Activated naive CD8-positive, alpha-beta T cell treated with anti-CD3 and anti-CD28 coated beads, Interleukin-2, amount 10 ng/mL, durations not matched to agents 7 days and 5 days (primary cell): ENCODE measurements at places on chromosomes 6 and 20. TPM values are rescaled to one million over a fixed set of nuclear protein-coding genes. Genes with fewer than 3 reads are reported as not detected.

CCDC28A gene
- total RNA-seq, result 26.5 TPM

- no peak overlapping the region for H3K27ac ChIP-seq
- no peaks in the 10 kb centered on the region for H3K36me3 ChIP-seq
- no peak for DNase-seq
- H3K27me3 ChIP-seq, result peaks cover 23% of the 10 kb centered on the region
- H3K4me3 ChIP-seq, result no peak overlapping the region
These were observed 95.2 kb upstream of the INSM1 start for GRCh38 chr20:20272686-20273085.

DNA sequence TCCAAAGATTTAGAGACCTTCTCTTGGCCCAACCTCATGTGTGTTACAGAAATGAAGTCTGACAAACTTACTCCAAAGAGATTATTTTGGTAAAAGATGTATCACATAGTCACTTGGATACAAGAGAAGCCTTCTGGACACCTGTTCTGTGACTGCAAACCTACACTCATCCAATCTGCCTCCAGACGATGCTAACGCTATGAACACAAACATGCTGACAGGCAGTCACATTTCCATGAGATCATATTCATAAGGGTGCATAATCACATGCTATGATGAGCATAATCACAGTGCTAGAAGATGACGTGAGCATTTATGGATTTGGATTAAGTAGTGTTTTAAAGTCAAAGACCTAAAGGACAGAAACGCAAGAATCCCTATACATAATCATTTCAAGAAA, 340.2 kb downstream of the HACE1 start:
- H3K4me3 ChIP-seq, result no peak overlapping the region
- no peaks in the 10 kb centered on the region for H3K4me1 ChIP-seq
- no peak overlapping the region for H3K27ac ChIP-seq
- H3K36me3 ChIP-seq, result no peaks in the 10 kb centered on the region

DNA sequence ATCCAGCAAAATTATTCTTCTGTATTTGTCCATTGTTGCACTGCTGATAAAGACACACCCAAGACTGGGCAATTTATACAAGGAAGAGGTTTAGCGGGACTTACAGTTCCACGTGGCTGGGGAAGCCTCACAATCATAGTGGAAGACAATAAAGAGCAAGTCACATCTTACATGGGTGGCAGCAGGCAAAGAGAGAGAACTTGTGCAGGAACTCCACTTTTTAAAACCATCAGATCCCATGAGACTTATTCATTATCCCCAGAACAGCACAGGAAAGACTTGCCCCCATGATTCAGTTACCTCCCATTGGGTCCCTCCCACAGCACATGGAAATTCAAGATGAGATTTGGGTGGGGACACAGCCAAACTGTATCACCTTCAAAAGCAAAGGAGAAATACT, 286.5 kb upstream of the ECI2 start:
- H3K4me3 ChIP-seq, result no peak overlapping the region
- no peaks in the 10 kb centered on the region for H3K36me3 ChIP-seq
- DNase-seq, result no peak
- H3K27me3 ChIP-seq, result peaks cover 20% of the 10 kb centered on the region

GDAP1L1 gene
- not detected for total RNA-seq

RGS17 gene
- not detected for total RNA-seq

LIN28B gene
- not detected for total RNA-seq

DNA sequence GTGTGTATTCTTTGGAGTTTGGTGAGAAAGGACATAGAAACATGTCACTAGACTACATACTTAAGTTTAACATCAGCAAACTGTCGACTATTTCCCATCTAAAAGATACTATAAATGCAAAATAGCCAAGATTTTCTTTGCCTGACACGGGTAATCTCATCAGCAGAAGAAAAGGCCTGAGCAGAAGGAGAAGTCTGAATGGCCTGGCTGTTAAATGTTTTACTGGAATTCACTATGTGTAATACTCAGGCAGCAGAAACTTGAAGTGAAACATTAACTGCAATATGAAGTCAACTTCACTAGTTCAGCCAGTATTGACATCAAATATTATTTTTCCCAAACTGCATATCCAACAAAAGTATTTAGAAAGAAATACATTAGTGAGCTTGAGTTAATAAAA, 6.4 kb upstream of the DSE start:
- no peaks in the 10 kb centered on the region for H3K4me1 ChIP-seq
- H3K4me3 ChIP-seq, result no peak overlapping the region
- H3K27me3 ChIP-seq, result peaks cover 5% of the 10 kb centered on the region
- no peak overlapping the region for H3K27ac ChIP-seq
- DNase-seq, result no peak

GRCh38 chr6:51843456-51844056, 243.9 kb downstream of the PKHD1 start:
- no peak for DNase-seq
- H3K4me3 ChIP-seq, result no peak overlapping the region
- H3K27ac ChIP-seq, result no peak overlapping the region
- no peaks in the 10 kb centered on the region for H3K4me1 ChIP-seq

MICB gene
- total RNA-seq, result 41.5 TPM

ULBP2 gene
- total RNA-seq, result 0.60 TPM

DNA sequence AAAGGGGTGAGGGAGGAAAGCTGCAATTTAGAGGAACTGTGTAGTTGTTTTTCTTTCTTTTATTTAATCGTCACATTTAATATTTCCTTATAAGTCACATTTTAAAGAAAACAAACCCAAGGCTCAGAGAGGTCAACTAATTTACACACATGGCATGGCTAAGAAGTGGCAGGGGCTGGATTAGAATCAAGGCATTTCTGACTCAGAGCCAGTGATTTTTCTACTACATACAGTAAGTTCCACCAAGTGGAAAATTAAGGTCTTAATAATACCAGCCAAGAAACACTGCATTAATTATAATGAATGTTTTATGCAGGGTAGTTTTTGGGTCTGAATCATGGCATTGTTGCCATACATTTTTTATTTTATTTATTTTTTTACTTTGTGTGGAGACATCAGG, 607.7 kb upstream of the CITED2 start:
- no peaks in the 10 kb centered on the region for H3K36me3 ChIP-seq
- DNase-seq, result no peak
- H3K4me1 ChIP-seq, result no peaks in the 10 kb centered on the region
- H3K27me3 ChIP-seq, result peaks cover 5% of the 10 kb centered on the region
- no peak overlapping the region for H3K27ac ChIP-seq

GRCh38 chr20:45163083-45163803, 11.5 kb upstream of the PI3 start:
- no peaks in the 10 kb centered on the region for H3K4me1 ChIP-seq
- no peaks in the 10 kb centered on the region for H3K36me3 ChIP-seq
- H3K27me3 ChIP-seq, result peaks cover 44% of the 10 kb centered on the region
- H3K27ac ChIP-seq, result no peak overlapping the region
- DNase-seq, result no peak

GRCh38 chr20:1493536-1493935, 2.3 kb upstream of the SIRPB2 start:
- no peak overlapping the region for H3K4me3 ChIP-seq
- no peak for DNase-seq
- H3K27ac ChIP-seq, result no peak overlapping the region
- H3K4me1 ChIP-seq, result peaks cover 16% of the 10 kb centered on the region
- H3K36me3 ChIP-seq, result no peaks in the 10 kb centered on the region

RHAG gene
- not detected for total RNA-seq

- no peaks in the 10 kb centered on the region for H3K27me3 ChIP-seq
- H3K36me3 ChIP-seq, result no peaks in the 10 kb centered on the region
- H3K27ac ChIP-seq, result no peak overlapping the region
- no peaks in the 10 kb centered on the region for H3K4me1 ChIP-seq
These were observed 374.1 kb upstream of the MANEA start for GRCh38 chr6:95203153-95203754.

- H3K27me3 ChIP-seq, result no peaks in the 10 kb centered on the region
- H3K36me3 ChIP-seq, result no peaks in the 10 kb centered on the region
- H3K27ac ChIP-seq, result no peak overlapping the region
- H3K4me1 ChIP-seq, result peaks cover 7% of the 10 kb centered on the region
These were observed 73.5 kb upstream of the DTNBP1 start for GRCh38 chr6:15736297-15736696.

- no peak overlapping the region for H3K27ac ChIP-seq
- no peaks in the 10 kb centered on the region for H3K27me3 ChIP-seq
- H3K4me3 ChIP-seq, result no peak overlapping the region
- H3K36me3 ChIP-seq, result no peaks in the 10 kb centered on the region
These were observed 77.9 kb downstream of the TNFAIP3 start for GRCh38 chr6:137944793-137945498.

DNA sequence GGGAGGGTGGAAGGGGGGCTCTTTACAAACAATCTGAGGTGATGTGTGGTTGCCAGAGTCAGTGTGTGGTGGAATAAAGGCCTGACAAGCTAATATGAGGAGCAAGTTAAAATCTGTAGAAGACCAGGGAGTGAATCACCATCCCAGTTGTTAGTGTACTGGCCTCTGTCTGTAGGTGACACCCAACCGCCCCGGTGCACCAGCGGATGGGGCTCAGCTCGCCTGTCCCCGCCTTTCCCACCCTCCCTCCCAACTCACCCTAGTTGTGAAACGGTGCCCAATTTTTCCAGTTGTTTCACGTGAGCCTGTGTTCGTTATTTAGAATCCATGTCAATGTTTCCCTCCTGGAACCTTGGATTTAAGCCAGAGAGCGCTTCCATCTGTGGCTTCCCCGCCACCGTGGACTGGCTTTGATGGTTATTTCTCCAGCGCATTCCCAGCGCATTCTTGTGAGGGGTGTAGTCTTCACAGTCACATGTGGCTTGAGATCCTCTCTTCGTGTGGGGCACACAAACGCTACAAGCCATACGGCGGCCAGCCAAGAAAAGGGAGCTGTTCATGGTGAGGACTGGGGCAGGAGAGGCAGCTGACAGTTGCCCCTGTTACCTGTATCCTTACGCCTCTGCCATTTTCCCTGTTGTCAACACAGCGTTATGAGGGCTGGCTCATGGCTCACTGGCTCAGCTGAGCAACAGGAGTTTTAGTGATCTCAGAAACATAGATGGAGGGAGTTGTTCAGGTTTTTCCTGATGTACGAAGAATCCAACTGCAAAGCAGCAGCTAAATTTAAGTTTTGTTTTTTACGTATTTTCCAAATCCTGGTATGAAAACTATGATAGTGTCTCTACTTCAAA, 137.6 kb downstream of the ZDHHC14 start:
- H3K27ac ChIP-seq, result no peak overlapping the region
- H3K36me3 ChIP-seq, result peaks cover 4% of the 10 kb centered on the region
- no peak overlapping the region for H3K4me3 ChIP-seq
- DNase-seq, result no peak
- peaks cover 9% of the 10 kb centered on the region for H3K4me1 ChIP-seq

DNA sequence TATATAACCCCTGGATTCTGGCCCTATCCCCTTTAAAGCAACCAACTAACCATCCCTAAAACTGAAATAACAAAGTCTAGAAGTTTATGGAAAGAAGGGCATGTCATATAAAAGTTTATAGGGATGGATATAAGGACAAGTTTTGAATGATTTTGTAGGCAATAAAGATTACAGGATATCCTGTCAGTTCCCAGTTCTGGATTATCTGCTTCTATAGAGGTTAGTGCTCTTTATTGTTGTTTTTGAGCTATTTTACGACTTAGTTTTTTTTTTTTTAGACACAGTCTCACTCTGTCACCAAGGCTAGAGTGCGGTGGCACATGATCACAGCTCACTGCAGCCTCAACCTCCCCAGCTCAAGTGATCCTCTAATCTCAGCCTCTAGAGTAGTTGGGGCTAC, 48.3 kb downstream of the ZFP64 start:
- no peak overlapping the region for H3K27ac ChIP-seq
- no peaks in the 10 kb centered on the region for H3K4me1 ChIP-seq
- H3K36me3 ChIP-seq, result no peaks in the 10 kb centered on the region
- no peaks in the 10 kb centered on the region for H3K27me3 ChIP-seq

CST3 gene
- total RNA-seq, result 5.9 TPM

ZBTB12 gene
- total RNA-seq, result 1.9 TPM

DNA sequence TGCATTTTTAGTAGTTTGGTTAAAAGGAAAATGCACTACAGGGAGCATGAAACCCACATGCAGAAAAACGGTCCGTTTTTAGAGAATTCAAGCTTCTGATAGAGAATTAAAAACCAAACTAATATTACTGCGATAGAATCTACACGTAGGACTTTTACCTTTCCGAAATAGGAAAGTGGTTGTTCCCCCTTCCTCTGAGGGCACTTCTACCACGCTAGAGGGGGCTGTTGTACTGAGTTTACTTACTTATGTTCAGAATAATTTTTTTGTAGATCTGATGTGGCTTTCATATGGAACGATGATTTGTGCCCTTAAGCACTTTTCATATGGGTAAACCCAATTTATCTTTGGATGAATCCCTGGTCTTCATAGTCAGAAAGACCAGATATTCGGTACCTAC, 264.3 kb upstream of the PLN start:
- H3K36me3 ChIP-seq, result no peaks in the 10 kb centered on the region
- no peak for DNase-seq
- H3K4me3 ChIP-seq, result no peak overlapping the region
- no peak overlapping the region for H3K27ac ChIP-seq
- H3K27me3 ChIP-seq, result peaks cover 9% of the 10 kb centered on the region
- H3K4me1 ChIP-seq, result peaks cover 7% of the 10 kb centered on the region

DNA sequence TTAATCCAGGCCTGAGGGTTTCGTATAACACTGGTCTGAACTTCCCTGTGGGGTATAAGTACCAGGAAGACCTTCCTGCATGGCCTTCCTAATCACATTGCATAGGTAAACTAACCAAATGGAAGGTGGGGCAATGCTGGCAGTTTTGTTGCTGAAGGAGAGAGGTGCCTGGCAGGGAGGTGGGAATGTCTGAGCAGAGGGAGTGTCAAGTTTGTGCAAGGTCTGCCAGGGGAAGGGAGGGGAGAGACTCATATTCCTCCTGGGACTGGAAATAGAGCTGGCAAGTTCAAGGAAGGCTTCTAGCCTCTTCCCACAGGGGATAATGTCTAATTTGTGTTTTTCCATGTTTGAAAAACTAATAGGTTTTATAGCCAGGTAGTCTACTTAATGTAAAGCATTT, 70.6 kb downstream of the HDDC2 start:
- no peaks in the 10 kb centered on the region for H3K4me1 ChIP-seq
- no peak for DNase-seq
- no peak overlapping the region for H3K4me3 ChIP-seq
- H3K36me3 ChIP-seq, result no peaks in the 10 kb centered on the region
- no peak overlapping the region for H3K27ac ChIP-seq
